Breast epithelium (tissue), 4 donors: ENCODE measurements at places on chromosomes 2 and 18.

GRCh38 chr2:174300114-174300513 is 34.6 kb upstream of the SP9 start:
- DNase-seq: no peak

- no peak for DNase-seq
Observed at GRCh38 chr18:59950215-59950944, 50.6 kb downstream of the PMAIP1 start.

- DNase-seq: no peak
Observed at GRCh38 chr2:101823347-101823791, 125.9 kb downstream of the MAP4K4 start.

DNA sequence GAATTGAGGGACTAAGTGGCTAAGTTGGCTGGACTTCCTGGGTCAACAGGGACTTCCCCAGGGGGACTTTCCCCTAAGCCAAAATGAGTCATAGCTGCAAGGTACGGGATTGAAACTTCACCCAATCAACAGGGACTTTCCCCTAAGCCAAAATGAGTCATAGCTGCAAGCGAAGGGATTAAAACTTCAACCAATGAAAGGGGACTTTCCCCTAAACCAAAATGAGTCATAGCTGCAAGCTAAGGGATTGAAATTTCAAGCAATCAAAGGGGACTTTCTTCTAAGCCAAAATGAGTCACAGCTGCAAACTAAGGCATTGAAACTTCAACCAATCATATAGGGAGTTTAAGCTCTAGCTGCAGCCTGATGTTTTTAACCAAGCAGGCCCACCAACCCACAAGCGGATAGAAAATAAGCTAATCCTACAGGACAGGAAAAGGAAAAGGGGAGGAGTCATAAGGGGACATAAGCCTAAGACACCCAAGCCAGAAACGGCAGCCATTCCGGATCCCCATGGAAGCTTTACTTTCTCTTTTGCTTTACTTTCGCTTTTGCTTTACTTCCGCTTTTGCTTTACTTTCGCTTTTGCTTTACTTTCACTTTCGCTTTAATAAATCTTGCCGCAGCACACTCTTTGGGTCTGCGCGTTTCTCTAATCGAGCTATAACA is 1375.4 kb upstream of the CELF4 start:
- DNase-seq: no peak

- DNase-seq: no peak
Observed at GRCh38 chr2:201349601-201350000, 7.5 kb downstream of the FLACC1 start.

DNA sequence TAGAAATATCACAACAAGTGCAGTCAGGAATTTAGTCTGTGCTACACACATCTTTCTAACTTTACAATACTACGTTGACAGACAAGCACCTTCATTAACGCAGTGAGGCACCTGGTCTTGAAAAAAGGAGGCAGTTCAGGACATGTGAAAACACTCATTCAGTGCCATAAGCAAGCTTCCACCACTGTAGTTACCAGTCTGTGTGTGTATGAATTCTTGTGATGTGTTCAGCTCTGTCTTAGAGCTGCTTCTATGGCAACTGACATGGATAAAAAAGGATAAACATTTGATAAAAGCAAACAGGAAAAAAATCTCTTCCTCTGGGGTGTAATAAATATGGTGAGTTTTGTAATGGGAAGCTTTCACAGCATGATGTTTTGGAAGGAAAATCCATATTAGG is 623.8 kb upstream of the NXPH2 start:
- DNase-seq: no peak

- no peak for DNase-seq
Observed at GRCh38 chr2:71919708-71920107, 228.0 kb downstream of the CYP26B1 start.

GRCh38 chr2:8328217-8328616 is 353.6 kb upstream of the ID2 start:
- DNase-seq: no peak

- DNase-seq: no peak
Observed at GRCh38 chr2:197647961-197648690, 27.3 kb downstream of the RFTN2 start.

GRCh38 chr2:173279527-173279868 is 75.2 kb upstream of the CDCA7 start:
- DNase-seq: no peak

DNA sequence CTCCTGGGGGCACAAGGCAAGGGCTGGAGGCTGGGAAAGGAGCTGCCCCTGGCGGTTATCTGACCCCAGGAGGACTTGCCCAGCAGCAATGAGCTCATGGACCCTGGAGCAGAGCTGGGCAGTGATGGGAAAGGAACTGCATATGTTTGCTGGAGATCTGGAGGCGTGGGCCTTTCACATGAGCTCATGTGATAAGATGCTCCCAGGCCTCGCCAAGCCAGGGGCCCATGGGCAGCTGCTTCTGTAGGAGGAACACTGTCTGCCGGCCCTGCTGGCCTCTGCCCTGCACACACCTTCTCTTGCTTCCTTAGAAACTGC is 9.0 kb upstream of the NPPC start:
- peak; percentile 2 for DNase-seq

- no peak for DNase-seq
Observed at GRCh38 chr18:63195326-63196159, 124.0 kb downstream of the BCL2 start.

DNA sequence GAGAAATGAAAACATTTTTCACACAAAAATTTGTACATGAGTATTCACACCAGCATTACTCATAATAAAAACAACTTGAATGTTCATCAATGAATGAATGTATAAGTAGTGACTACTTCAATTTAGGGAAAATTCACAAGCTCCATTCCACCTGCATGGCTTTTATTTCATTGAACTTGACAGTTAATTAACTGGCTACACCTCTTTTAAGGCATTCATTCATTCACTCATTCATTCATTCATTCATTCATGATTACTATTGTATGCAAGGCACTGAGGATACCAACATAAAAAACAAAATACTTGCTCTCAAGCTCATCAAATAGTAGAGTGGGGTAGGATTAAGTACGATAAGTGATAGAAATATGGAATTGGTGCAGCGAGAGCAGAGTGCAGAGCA is 198.3 kb upstream of the DLGAP1 start:
- no peak for DNase-seq

GRCh38 chr2:28607730-28608499 is 112.1 kb downstream of the PLB1 start:
- DNase-seq: no peak

DNA sequence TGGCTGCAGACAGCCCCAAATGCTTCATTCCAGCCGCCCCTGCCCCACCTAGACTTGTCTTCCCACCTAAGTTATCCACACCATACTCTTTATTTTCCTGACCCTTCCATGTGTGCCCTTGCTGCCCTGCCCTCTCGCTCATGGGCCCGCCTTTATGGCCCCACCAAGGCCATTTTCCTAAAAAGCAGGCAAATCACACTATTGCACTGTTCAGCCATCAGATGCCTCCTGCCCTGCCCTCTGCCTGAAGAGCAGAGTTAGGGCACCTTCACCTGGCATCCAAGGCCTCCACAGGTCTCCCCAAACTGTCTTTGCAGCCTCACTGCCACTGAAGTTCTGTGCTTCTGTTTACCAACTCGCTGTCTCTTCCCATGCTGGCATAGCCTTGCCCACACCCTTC is 496.7 kb downstream of the EIPR1 start:
- no peak for DNase-seq

- no peak for DNase-seq
Observed at GRCh38 chr2:70748002-70748784, 19.8 kb downstream of the ADD2 start.

DNA sequence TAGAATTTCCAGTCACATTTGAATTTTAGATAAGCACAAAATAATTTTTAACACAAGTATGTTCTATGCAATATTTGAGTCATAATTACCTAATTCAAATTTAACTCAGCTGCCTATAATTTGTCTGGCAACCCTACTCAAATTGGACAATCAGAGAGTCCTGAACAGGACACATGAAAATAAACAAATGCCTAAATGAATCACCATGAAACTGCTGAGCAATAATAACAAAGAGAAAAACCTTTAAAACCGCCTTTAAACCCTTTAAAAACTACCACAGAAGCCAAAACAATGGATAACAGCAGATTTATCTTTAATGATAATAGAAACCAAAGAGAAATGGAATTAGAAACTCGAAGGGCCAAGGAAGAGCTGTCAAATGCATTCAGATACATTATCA is 39.5 kb downstream of the ARL4C start:
- no peak for DNase-seq

DNA sequence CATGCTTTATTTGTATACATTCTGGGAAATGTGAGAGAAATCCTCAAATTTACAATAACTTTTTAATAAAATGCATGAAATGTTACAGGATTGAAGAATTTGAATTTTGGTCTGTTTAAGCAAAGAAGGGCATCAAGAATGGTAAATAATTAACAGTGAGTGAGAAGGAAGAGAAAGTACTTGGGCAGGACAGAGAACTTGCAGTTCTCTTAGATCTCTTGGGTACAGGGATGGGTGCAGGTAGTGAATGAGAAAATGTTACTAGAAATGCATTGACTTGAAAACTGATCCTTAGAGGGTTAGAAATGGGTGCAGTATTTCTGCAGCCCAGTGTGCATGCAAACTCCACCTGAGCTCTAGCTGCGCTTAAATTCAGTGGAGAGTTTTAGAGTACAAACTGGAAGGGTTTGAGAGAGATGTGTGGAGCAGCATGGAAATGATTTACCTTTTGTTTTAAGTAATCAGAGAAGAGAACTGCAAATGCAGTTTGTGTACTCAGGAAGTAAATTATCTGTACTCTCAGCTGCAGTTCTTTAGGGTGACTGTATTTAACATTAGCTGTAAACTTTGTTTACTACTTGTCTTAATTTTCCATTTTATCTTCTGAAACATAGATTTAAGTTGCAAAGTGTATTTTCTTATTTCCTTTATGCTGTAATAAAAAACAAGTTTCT is 51.0 kb upstream of the RAB27B start:
- DNase-seq: no peak

DNA sequence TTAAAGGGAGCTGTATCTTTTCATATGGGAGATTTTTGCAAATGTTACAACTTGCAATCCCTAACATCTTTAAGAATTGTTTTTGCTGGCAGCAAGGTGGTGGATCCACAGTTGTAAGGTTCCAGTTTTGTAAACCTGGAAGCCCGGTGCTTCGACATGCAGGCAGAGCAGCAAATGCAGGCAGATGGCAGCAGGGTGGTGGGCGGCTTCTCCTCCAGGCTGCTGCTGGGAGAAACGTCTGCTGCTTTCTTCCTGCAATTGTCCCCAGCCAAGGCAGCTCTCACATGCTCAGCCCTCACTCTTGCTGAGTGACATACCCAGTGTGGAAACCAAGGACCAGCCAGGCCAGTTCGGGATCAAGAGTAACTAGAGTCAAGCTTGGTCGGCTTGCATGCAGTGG is 166.0 kb downstream of the SEPTIN10 start:
- no peak for DNase-seq

DNA sequence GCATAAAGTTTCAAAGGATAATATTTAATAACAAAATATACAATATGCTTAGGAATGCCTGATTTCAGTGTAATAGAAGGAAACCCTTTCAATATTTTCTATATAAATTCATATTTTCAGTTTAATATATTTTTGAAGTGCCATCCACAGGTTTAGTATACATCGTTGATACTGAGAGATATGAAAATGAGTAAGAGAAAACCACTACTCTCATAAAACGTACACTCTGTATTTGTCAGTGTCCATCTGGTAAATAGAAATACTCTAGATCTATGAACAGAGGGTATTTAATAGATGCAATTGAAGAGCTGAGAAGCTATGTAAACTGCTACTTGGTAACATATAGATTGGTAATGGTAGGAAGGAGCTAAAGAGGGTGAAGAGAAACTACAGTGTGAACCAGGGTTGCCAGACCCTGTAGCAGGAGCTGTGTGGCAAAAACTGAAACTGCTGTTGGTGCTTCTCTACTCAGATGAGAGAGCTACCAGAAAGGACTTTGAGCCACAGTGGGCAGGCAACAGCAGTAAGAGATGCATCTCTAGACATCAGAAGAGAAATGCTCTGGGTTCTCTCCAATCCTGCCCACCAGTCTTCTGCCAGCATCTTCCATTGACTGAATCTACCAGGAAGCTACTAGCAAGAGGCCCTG is 187.4 kb downstream of the CCDC102B start:
- no peak for DNase-seq

DNA sequence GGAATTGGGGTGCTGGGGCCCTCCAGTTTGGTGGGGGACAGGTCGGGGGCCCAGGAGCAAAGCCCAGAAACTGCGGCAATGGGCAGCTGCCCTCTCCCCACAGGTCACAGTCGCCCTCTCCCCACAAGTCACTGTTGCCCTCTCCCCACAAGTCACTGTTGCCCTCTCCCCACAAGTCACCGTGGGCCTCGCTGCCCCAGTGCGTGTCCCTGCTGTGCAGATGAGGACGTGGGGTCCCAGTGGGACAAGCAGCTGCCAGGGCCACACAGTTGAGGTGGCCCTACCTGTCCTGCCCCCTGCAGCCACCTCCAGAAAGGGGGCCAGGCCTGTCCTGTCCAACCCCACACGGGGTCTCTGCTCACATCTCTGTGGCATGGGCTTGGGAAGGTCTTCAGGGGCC is 13.0 kb upstream of the AGXT start:
- DNase-seq: no peak

DNA sequence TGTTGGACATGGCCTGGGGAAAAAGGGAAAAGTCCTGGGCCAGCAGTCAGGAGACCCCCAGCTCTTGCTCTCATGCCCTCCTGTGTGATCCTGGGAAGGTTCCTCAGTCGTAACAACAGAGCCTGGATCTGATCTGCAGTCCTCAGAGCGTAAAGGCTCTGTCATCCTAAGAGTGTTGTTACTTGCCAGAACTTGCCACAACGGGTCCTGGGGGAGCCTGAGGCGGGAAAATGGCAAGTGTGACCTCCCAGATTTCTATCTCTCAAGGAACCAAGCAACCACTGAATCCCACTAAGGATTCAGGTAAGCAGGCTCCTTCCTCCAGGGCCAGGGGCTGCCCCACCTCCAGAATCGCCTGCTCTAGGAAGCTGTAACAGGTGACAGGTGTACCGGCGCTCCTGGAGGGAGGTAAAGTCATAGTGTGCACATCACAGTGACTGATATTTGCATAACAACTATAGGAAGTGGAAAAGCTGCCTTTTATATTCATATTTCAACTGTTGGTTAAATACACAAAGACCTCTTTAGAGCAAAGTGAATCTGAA is 18.4 kb downstream of the HS1BP3 start:
- DNase-seq: no peak

DNA sequence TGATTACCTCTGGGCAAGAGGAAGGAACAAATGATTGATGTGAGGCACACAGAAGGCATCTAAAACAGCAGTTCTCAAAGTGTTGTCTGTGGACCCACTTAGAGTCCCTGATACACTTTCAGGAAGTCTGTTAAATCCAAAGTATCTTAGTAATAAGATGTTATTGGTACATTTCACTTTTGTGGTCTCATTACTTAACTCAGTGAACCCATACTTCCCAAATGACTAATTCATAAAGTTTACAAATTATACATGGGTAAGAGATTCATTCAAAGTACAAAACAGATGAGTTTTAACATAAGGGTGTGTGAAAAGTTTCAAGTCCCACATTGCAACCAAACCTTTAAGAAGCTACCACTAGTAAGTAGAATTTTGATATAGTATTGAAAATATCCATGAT is 440.5 kb downstream of the NUP35 start:
- DNase-seq: no peak

- no peak for DNase-seq
Observed at GRCh38 chr2:25254961-25255360, 86.6 kb upstream of the POMC start.
